ENCODE measurements at places on chromosomes 16 and 17.

DNA sequence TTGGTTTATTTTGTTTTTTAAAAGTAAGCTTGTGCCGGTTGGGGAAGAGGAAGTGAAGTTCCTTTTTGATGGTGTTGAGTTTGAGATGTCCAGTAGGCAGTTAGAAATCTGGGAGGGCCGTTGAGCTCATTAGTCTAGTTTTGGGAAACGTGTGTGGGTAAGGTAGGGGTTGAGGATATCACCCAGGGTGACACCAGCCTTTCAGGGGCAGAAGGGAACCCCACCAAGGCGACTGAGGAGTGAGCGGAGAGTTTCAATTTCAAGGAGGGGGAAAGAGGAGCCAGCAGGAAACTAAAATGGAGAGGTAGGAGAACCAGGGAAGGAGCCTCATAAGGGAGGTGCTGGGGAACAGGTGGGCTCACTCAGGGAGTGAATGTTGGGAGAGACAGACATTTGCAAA, 22.7 kb downstream of the HAPSTR1 start:
- H3K27me3 ChIP-seq: no peaks in the 10 kb centered on the region
- H3K4me3 ChIP-seq: no peak overlapping the region
- H3K36me3 ChIP-seq: peaks cover 3% of the 10 kb centered on the region
- no peak overlapping the region for H3K27ac ChIP-seq

- H3K4me1 ChIP-seq: no peaks in the 10 kb centered on the region
- no peaks in the 10 kb centered on the region for H3K27me3 ChIP-seq
- peaks cover 1% of the 10 kb centered on the region for H3K36me3 ChIP-seq
- DNase-seq: no peak
- H3K27ac ChIP-seq: no peak overlapping the region
- H3K4me3 ChIP-seq: no peak overlapping the region
These were observed 16.5 kb downstream of the NFE2L1 start for GRCh38 chr17:48064638-48065037.

- peaks cover 25% of the 10 kb centered on the region for H3K27me3 ChIP-seq
- H3K27ac ChIP-seq: no peak overlapping the region
- H3K4me3 ChIP-seq: no peak overlapping the region
- no peaks in the 10 kb centered on the region for H3K36me3 ChIP-seq
These were observed 16.6 kb downstream of the COPRS start for GRCh38 chr17:31842195-31843069.

DNA sequence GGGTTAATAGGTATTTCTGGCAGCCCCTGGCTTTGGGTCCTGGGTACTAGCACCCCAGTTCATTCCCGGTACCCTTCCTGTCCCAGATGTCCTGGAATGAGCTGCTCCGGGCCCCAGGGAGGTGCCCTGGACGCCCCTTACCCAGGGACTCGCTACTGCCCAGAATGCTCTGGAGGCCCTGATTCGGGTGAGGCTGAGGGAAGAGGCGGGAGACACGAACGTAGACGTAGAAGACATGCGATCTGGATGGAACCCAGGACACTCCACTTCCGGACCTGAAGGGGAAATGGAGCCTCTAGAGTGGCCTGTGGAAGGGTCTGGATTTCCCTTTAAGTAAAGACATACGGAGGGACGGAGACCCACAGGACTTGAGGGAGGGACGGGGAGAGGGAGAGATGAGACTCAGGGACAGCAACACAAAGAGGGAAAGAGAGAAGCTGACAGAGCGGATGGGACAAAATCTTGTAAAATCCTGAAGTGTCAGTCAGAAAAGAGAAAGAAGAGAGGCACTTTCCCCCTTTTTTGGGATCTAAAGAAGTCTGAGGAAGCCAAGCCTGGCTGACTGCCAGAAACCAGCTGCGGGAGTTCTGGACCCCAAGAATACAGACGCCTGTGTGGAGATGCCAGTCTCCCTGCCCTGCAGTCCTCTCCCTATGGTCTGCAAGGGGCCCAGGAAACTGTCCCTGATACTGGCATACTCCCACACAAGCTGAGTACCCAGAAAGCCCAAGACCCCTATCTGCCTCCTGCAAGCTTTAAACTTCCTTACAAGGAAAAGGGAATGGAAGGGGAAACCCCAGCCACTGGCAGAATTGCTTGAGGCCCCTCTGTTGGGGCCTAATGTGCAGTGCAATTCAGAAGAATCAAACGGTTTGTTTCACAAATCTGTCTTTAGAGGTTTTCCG, 1.0 kb upstream of the HOXB13 start:
- H3K4me1 ChIP-seq: no peaks in the 10 kb centered on the region
- no peaks in the 10 kb centered on the region for H3K36me3 ChIP-seq
- H3K4me3 ChIP-seq: no peak overlapping the region
- peaks cover 100% of the 10 kb centered on the region for H3K27me3 ChIP-seq

DNA sequence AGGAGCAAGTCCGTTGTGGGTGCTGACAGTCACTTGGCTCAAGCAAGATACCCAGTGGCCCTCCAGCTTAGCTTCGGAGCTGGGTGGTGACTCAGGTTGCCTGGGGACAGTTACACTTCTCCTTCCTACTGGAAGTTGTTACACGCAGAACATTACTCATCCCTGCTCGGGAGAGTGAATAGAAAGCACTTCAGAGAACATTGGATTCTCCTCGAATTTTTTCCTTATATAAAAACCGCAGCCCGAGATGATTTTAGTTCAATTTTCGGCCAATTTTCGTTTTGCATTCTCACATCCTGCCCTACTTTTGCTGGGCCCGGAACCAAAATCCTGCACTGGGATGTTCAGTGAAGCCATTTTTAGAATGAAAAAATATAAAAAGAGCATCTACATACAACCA, 99.7 kb downstream of the ELAC2 start:
- no peaks in the 10 kb centered on the region for H3K36me3 ChIP-seq
- no peaks in the 10 kb centered on the region for H3K27me3 ChIP-seq
- DNase-seq: no peak

GRCh38 chr17:13735444-13735843, 133.7 kb upstream of the HS3ST3A1 start:
- no peaks in the 10 kb centered on the region for H3K36me3 ChIP-seq
- no peak overlapping the region for H3K27ac ChIP-seq
- H3K4me1 ChIP-seq: no peaks in the 10 kb centered on the region
- peak; percentile 57 for DNase-seq
- no peak overlapping the region for H3K4me3 ChIP-seq

GRCh38 chr17:72125742-72126141, 4.9 kb downstream of the SOX9 start:
- H3K4me3 ChIP-seq: no peak overlapping the region
- H3K27ac ChIP-seq: peak overlapping the region; percentile 4
- H3K4me1 ChIP-seq: peaks cover 44% of the 10 kb centered on the region
- no peaks in the 10 kb centered on the region for H3K27me3 ChIP-seq

DNA sequence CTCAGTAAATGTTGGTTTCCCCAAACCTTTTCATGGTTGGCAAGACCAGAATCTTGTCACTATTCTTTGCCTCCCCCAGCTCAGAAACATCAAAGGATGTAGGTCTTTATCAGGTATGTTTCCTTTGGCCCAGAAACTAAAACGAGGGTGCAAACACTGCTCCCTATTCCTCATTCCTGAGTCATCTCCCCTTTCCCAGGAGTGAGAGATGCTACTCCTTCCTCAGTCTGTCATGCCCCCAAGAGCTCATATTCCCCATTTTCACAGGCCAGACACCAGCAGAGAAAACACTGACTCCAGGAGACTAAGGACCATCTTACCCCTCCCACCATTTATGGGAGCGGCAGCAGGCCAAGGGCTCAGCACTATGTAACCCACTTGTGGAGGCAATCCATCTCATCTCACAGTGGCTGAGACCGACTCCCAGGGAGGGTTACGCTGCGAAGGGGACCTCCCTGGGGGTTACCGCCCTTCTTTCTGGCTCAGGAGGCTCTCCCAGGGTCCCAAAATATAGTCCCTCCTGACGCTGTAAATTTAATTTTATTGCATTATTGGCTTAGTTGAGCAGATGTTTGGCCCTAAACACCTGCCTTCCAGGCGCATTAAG, 1.5 kb downstream of the GEMIN4 start:
- peak overlapping the region; percentile 64 for H3K4me3 ChIP-seq
- no peak overlapping the region for H3K27ac ChIP-seq
- DNase-seq: no peak
- no peaks in the 10 kb centered on the region for H3K27me3 ChIP-seq

GRCh38 chr16:82322177-82322576, 152.2 kb upstream of the MPHOSPH6 start:
- H3K27me3 ChIP-seq: no peaks in the 10 kb centered on the region
- H3K36me3 ChIP-seq: no peaks in the 10 kb centered on the region
- no peaks in the 10 kb centered on the region for H3K4me1 ChIP-seq
- no peak for DNase-seq
- H3K4me3 ChIP-seq: no peak overlapping the region

DNA sequence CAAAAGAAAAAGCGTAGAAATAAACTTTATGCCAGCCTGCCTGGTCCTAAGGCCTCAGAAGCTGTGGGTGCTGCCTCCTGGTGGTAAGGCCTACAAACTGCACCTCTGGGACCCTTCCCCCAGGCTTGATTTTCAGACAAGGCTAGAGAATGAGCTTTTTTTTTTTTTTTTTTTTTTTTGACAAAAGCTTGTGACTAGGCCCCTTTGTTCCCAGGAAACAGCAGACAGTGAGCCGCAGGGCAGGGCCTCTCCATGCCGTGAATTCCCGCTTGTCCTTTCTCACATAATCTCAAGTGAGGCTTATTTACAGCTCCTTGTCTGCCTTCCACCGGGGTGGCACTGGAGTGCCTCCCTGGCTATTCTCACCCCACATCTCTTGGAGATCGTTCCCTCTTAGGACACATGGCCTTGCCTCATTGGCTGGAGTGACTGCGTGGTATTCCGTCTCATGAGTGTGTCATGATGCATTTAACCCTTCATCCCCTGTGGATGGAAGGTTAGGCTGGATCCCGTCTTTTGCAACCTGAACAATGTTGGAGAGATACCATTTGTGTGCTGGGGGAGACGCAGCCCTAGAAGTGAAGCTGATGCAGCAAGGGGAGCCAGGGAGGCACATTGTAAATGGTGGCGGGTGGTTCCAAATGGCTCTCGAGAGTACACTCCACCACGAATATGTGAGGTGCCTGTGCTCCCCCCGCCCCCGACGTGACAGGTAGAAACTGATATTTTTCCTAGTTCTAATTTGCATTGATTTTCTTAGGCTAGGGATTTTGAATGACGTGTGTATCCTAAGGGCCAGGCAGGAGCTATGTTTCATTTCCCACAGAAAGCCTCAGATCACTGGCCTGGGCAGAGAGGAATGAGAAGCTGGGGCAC, 49.6 kb downstream of the USP22 start:
- H3K27ac ChIP-seq: peak overlapping the region; percentile 65
- DNase-seq: peak; percentile 85
- H3K4me1 ChIP-seq: peaks cover 6% of the 10 kb centered on the region
- H3K27me3 ChIP-seq: no peaks in the 10 kb centered on the region

DNA sequence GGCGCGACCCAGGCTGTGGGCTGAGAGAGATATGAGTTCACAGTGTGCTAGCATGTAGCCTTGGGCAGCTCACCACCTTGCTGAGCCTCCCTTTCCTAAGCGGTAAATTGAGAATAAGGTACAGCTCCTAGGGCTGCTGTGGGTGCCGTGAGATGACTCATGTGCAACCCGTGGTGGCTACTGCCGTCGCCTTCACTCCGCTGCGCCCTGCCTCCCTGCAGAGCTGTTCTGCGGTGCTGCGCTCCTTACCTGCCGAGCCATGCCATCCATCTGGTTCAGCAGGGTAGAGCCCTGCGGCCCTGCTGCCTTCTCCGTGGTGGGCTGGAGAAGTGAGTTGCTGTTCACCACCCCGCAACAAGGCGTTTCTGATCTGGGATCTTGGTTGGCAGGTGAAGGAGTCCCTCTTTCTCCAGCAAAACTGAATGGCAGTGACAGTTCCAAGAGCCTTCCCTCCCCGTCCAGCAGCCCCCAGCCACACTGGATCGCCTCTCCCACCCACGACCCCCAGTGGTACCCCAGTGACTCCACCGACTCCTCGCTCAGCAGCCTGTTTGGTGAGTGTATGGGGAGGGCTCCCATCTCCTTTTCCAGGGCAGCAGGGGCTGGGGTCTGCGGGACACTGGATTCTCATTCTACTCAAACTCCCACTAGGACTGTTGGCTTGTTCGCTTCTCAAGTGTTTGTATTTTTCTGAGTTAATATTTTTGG, 9.3 kb upstream of the JPT2 start:
- H3K4me3 ChIP-seq: no peak overlapping the region
- no peaks in the 10 kb centered on the region for H3K27me3 ChIP-seq

DNA sequence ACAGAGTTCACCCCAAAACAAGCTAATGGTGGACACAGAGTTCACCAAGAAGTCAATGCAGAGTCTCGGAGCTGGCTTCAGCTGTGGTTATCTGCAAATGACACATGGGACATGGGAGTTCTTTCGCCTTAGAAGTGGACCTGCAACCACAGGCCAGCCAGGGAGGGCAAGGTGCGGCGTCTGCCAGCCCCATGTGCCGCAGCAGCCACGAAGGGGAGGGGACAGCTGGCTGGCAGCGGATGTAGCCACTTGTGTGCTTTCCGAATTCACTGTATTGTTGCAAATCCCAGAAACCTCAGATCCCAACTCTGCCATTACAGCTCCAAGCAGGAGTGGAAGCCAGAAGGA, 24.8 kb downstream of the LMF1 start:
- H3K36me3 ChIP-seq: no peaks in the 10 kb centered on the region
- H3K27me3 ChIP-seq: no peaks in the 10 kb centered on the region
- DNase-seq: no peak
- no peak overlapping the region for H3K4me3 ChIP-seq
- no peaks in the 10 kb centered on the region for H3K4me1 ChIP-seq

- no peaks in the 10 kb centered on the region for H3K27me3 ChIP-seq
- H3K4me1 ChIP-seq: no peaks in the 10 kb centered on the region
- no peak overlapping the region for H3K4me3 ChIP-seq
- H3K36me3 ChIP-seq: no peaks in the 10 kb centered on the region
- DNase-seq: no peak
These were observed 163.2 kb downstream of the AXIN2 start for GRCh38 chr17:65398040-65398787.

- no peak overlapping the region for H3K4me3 ChIP-seq
- H3K4me1 ChIP-seq: no peaks in the 10 kb centered on the region
- H3K36me3 ChIP-seq: no peaks in the 10 kb centered on the region
- H3K27ac ChIP-seq: no peak overlapping the region
These were observed 184.7 kb downstream of the COPRS start for GRCh38 chr17:31674305-31674704.

DNA sequence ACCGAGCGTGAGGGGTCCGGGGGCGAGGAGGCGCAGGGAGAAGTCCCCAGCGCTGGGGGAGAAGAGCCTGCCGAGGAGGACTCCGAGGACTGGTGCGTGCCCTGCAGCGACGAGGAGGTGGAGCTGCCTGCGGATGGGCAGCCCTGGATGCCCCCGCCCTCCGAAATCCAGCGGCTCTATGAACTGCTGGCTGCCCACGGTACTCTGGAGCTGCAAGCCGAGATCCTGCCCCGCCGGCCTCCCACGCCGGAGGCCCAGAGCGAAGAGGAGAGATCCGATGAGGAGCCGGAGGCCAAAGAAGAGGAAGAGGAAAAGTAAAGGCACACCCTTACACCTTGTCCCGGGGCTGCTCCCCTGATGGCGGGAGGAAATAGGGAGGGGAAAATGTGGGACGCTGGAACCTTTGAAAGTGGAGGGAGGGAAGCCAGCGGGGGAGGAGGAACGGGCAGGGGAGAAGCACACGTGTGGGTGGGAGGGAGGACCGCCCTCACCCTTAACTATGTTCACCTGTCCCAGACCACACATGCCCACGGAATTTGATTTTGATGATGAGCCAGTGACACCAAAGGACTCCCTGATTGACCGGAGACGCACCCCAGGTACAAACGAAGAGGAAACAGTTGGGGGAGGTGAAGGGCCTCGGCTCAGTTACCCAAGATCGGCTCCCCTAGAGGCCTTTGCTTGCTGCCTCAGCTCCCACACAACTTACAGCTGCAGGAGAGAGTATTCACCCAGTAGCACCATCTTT, 916 bp downstream of the PAGR1 start:
- H3K4me1 ChIP-seq: peaks cover 29% of the 10 kb centered on the region
- DNase-seq: peak; percentile 62
- H3K4me3 ChIP-seq: peak overlapping the region; percentile 83
- no peaks in the 10 kb centered on the region for H3K36me3 ChIP-seq

All from neural progenitor cell (in vitro differentiated cells).